H1 (cell line): ENCODE measurements at places on chromosomes 1 and 21.
A peak's percentile ranks its signal among the peaks of the same experiment; 100 is the strongest.

DNA sequence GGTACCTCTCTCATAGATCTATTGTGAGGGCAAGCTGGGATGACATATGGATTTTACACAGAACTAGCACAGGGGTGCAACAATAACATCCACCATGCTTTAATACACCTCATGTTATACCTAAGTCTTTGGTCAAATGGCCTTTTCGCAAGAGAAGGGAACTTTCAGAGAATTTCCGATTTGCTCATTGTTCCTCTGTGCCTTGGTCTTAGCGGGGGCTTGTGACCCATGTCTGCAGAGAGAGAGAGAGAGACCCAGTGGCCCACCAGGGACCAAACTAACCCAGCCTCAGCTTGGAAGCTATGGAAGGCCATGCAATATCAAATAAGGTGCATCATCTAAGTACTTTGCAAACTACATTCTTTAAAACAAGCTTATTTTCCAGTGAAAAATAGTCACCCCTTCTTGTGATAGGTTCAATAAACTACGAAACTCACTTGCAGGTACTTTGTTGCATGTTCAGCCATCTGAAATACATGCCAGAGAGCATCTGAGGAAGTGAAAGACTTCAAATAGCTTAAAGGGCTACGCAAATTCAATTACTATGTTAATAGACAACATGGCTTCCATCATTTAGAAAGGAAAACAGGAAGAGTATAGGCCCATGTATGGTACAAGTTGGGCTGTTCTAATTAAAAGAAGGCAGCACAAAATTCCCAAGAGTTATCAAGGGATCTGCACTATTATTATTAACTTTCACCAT lies 100.7 kb downstream of the KCNN3 start:
- no peak for DNase-seq

GRCh38 chr21:14686466-14687267 lies 140.6 kb upstream of the SAMSN1 start:
- DNase-seq = no peak

GRCh38 chr1:205210756-205211168 lies 740 bp downstream of the DSTYK start:
- DNase-seq = no peak

GRCh38 chr1:186609183-186609582 lies 71.0 kb downstream of the PTGS2 start:
- DNase-seq = no peak

DNA sequence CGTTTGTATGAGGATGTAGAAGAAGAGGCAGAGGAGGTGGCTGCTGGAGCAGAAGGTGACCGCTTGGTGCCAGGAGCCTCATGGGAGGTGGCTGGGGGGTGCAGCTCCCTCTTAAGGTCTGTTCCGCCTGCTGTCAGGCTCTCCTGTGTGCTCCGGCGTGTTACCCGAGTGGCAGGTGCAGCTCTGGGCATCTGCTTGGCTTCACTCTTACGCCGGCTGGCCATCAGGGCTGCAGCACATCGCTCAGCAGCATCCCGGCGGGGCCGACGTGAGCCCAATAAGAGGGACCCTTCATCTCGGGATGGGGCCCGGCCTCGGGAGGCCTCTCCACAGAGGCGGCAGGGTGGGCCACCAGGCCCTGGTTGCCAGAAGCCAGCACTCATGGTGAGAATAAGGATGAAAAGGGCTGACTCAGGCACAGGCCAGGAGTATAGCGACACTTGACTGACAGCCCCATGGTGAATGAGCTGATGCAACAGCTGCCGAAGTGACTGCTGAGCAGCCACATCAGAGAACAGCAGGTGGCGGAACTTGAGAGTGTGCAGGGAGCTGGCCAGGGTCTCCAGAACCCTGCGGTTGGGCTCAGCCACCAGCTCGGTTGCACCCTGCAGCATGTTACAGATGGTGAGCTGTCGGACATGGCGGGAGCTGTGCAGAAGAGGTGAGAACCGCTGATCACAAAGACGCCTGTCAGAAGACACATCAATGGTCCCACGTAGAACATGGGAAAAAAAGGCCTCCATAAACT lies 17.5 kb downstream of the LRRC41 start:
- DNase-seq = peak; percentile 25

DNA sequence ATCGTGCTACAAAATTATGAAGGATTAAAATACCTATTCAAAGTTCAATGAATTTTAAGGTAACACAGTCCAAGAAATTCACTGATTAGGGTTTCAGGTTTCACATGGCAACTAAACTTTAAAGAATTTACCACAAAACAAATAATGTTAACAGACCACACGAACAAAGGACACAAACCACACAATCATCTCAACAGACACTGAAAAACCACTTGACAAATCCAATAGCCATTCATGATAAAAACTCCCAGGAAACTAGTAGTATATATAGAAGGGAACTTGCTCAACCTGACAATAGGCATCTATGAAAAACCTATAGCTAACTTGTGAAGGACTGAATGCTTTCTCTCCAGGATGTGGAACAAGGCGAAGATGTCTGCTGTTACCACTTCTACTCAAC lies 21.1 kb upstream of the SH2D5 start:
- DNase-seq = no peak
